Fibroblast of skin of back (primary cell): ENCODE measurements at places on chromosomes 1 and 21.

DNA sequence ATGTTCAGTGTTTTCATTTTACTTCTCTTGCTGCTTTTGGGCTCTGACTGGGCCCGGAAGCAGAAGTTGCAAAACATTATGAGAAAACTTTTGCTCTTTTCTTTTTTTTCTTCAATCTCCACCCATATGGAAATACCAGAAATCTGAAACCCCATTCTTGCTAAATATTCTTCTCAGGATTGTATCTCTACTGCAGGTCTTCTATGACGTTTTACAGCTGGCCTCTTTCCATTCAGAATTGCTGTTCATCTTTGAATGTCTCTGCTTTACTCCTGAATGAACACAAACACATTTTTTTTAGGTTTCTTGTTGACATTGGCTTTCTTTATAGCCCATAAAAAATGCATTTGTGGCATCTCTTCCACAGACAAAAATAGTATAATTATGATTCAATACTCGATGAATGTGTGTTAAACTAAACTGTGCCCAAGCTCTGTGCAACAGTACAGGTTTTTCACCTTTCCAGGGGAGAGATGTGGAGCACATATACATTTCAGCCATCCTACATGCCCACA lies 18.8 kb downstream of the PTPRC start:
- DNase-seq: peak; percentile 98

DNA sequence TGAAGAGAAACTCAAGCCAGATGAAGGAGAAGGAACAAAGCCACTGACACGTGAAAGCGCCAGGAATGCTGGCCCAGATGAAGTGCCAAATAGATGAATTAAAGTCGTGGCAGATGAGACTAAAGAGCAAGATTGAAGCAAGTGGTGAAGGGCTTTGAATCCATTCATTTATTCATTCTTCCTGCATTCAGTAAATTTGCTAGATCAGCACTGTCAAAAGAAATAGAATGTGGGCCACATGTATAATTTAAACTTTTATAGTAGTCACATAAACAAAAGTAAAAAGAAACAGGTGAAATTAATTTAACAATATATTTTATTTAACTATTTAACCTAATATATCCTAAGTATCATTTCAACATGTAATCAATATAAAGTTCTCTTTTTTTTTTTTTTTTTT lies 135.6 kb downstream of the ZZZ3 start:
- no peak for DNase-seq

GRCh38 chr1:18091660-18092446 lies 15.7 kb upstream of the IGSF21 start:
- DNase-seq: peak; percentile 91

DNA sequence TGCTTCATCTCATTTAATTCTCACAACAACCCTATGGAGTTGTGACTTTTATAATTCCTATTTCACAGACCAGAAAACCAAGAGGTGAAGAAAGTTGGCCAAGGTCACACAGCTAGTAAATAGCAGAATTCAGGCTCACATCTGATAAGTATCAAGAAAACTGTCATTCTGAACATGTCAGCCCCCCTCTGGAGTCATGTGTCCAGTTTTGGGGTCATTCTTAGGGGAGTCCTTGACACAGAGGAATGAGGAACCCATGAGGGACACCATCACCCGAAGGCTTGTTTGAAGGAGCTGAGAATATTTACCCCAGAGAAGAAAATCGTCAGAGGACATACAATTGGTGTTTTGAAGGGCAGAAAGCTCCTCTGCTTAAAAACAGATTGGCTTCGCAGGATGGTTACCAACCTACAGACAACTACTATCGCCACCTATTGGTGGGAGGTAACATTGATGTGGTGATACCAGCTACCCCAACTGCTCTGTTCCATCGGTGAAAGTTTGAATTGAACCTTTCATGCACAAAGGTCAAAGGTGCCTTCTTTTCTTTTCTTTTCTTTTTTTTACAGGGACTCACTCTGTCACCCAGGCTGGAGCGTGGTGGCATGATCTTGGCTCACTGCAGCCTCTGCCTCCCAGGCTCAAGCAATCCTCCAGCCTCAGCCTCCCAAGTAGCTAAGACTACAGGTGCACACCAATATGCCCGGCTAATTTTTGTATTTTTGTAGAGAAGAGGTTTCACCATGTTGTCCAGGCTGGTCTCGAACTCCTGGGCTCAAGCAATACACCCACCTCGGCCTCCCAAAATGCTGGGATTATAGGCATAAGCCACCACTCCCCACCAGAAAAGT lies 31.3 kb downstream of the NCMAP start:
- DNase-seq: peak; percentile 50

GRCh38 chr1:29543586-29543985 lies 307.3 kb downstream of the PTPRU start:
- no peak for DNase-seq

GRCh38 chr1:204495078-204495753 lies 611 bp upstream of the PIK3C2B start:
- no peak for DNase-seq

- DNase-seq: peak; percentile 86
Measured at GRCh38 chr1:226679853-226680516, 59.1 kb downstream of the ITPKB start.
